Activated CD4-positive, alpha-beta T cell treated with anti-CD3 and anti-CD28 coated beads for 4 hours (primary cell): ENCODE measurements at places on chromosomes 11 and 22.

- no peak for DNase-seq
Measured at GRCh38 chr11:66328031-66328301, 8.3 kb downstream of the RIN1 start.

DNA sequence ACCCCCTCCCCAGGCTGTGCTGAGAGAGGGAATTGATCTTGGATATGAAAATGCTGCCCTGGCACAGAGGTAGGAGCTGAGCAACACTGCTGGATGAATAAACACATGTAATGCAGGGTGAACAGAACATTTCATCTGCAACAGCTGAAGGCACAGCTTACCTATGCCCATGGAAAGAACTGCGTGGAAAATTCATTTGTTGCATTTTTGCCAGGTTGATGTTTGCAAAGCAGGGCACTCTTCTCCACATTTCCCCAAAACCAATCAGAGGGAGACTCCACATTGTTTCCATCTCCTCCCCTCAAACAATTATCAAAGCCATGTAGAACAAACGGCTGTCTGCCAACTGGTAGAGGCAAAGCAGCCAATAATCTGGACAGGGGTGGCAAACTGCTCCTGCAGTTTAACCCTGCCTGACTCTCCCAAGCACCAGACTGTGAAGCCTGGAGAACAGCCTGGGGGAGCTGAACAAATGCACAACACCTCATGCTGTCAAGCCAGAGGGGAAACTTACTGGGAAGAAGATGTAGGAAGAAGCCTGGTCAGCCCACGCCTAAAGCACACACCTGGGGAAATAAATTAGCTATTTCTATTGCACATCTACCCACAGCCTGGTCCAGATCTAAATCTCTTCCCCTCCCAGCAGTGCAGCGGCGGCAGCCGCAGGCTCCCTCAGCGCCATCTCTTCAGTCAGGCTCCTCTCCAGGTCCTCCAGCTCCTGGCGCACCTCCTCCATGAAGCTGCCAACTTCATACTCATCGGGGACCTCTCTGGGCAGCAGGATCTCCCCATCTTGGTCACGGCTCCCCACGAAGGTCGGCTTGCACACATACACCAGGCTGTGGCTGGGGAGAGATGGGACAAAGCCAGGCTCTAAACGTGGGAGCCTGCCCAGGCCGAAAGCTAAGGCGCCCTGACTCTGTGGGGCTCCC lies 44.3 kb downstream of the DKK3 start:
- DNase-seq, result no peak

GRCh38 chr11:65982824-65983588 lies 19.0 kb downstream of the EIF1AD start:
- no peak for DNase-seq

DNA sequence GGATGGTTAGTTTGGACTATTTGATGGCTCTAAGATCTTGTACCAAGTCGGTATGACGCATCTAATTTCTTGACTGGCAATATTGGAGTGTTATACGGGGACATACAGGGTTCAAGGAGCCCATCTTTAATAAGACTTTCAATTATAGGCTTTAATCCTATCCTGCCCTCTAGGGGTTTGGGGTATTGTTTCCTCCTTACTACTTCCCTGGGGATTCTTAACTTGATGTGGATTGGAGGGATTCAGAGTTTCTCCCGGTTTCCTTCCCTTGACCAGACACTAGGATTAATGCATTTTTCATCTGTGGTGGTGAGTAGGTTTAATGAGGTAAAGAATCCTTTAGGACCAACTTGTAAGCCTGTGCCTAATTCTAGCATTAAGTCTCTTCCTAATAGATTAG lies 18.8 kb downstream of the CYP2D6 start:
- no peak for DNase-seq

- DNase-seq, result no peak
Measured at GRCh38 chr22:19287076-19287707, 4.3 kb downstream of the CLTCL1 start.
